ENCODE measurements at places on chromosomes 13 and 19.
A peak's percentile ranks its signal among the peaks of the same experiment; 100 is the strongest.

DNA sequence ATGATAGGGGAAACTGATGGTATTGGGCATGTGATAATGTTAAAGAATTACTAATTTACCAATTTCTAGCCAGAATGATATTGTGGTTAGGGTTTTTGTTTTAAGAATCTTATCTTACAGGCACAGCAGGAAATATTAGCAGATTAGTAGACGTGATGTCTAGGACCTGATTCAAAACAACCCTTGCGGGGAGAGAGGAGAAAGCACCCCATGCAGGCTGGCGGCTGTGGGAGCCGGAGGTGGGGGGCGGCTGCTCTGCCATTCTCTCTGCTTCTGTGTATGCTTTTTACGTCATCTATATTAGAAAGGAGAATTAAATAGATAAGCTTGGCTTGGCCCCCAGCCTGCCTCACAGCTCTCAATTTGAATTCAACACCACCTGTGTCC is 41.5 kb downstream of the MLLT1 start:
- DNase-seq: no peak

GRCh38 chr13:35794734-35795389 is 318.4 kb upstream of the MAB21L1 start:
- DNase-seq: no peak

DNA sequence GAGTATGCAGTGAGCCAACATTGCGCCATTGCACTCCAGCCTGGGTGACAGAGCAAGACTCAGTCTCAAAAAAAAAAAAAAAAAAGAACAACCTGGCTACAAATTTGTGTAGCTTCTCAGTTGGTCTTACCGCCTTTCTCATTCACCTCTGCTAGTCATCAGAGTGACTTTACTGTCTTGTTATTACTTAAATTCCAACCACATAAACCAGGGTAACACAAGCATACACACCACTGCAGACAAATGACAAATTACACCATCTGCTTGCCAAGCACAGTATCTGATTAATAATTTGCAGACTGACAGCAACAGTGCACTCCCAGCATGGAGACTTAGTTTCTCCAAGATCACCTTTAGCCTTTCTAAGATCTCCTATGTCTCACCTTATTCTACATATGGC is 11.0 kb downstream of the ZNF14 start:
- DNase-seq: no peak

DNA sequence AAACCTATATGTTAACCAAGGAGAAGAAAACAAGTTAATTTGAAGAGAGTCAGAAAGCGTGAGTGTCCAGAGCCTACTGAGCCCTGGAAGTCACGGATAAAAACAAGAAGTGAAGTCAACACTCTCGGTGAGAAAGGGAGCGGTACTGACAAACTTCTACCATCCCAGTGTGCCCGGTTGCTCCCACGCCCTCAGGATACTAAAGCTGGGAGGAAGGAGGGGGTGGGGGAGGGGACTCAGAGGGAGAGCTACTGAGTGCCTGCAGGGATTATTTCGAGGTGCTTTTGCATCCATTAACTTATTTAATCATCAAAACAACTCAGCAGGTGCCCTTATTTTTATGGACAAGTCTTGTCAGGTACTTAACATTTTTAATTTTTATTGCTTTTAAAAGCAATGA is 166.2 kb downstream of the ZIC5 start:
- DNase-seq: no peak

- no peak for DNase-seq
Observed at GRCh38 chr13:91459485-91459884, 61.1 kb downstream of the GPC5 start.

DNA sequence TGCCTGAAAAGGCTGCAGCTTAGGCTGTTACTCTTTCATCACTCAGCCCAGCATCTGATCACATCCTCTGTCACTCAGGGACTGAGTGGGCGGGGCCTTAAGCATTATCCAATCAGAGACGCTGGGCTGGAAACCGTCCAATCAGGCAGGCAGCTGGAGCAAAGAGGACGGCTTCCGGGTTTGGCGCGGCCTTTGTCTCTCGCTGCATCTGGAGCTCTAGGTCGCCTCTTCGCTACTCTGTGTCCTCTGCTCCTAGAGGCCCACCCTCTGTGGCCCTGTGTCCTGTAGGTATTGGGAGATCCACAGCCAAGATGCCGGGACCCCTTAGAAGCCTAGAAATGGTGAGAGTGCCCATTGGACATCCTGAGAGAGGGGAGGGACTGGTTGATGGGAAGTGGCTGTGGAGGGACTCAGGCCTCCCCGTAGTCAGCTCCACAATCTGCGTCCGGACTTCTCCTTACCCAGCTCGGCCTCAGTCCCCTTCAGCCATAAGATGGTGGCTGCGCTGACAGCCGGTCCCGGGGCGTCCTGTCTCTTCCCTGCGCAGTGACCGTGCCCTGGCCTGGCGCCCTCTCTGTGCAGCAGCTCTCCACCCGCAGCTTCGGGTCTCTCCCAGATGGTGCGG is at the start of gene ZNF486:
Gene ZNF486 (plus strand): TSS at position 195 of the 625 bp plus-strand sequence. CDS start 117 bp downstream, at position 312.
- peak; percentile 73 for DNase-seq

- no peak for DNase-seq
Observed at GRCh38 chr13:42275098-42275471, 3.1 kb downstream of the AKAP11 start.

- DNase-seq: no peak
Observed at GRCh38 chr19:56441206-56441792, 35.8 kb downstream of the ZNF667 start.

- DNase-seq: no peak
Observed at GRCh38 chr19:16661480-16662034, 618 bp downstream of the TMEM38A start.

- no peak for DNase-seq
Observed at GRCh38 chr19:10514211-10515145, 2.8 kb downstream of the S1PR5 start.

DNA sequence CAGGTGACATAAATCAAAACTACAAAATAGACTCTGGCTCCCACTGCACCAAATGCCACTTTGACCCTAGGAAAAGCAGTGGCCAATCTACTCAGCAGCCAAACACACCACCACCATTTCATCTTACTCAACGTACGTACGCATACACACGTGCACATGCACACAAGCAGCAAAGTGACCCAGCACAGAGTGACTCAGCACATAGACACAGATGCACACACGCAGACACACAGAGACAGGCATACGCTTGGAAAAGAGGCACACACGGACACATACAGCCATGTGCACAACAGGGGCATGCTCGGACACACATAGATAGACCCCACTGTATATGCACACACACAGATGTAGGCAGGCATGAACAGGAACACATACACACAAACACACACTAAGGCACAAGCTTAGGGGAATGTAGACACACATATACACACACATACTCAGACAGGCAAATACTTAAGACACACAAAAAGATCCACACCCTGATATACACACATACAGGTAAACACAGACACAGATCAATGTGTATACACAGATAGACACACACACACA is 37.3 kb downstream of the PEPD start:
- DNase-seq: no peak

GRCh38 chr19:13103581-13104359 is 1.1 kb upstream of the LYL1 start:
- no peak for DNase-seq

- DNase-seq: no peak
Observed at GRCh38 chr19:4635754-4636116, 3.6 kb upstream of the TNFAIP8L1 start.

All from stimulated activated CD4-positive, alpha-beta T cell treated with anti-CD3 and anti-CD28 coated beads, Interleukin-15, amount 100 ng/mL, for 1 hour (primary cell).